Right atrium auricular region (tissue), 2 donors: ENCODE measurements at places on chromosomes 16 and 17. TPM values are rescaled to one million over a fixed set of nuclear protein-coding genes. Genes with fewer than 3 reads are reported as not detected.

- no peak overlapping the region for H3K27ac ChIP-seq
- no peaks in the 10 kb centered on the region for H3K27me3 ChIP-seq
- H3K36me3 ChIP-seq = peaks cover 20% of the 10 kb centered on the region
- H3K4me3 ChIP-seq = no peak overlapping the region
- DNase-seq = no peak
Observed at GRCh38 chr17:29449865-29450671, 59.9 kb downstream of the TAOK1 start.

GRCh38 chr16:23410176-23410575 lies 42.8 kb downstream of the COG7 start:
- no peaks in the 10 kb centered on the region for H3K4me1 ChIP-seq
- no peak overlapping the region for H3K4me3 ChIP-seq
- no peak overlapping the region for H3K27ac ChIP-seq
- peaks cover 58% of the 10 kb centered on the region for H3K36me3 ChIP-seq
- no peak for DNase-seq
- H3K27me3 ChIP-seq = no peaks in the 10 kb centered on the region

GRCh38 chr16:3135126-3135715 lies 392 bp downstream of the ZNF213 start:
- H3K4me1 ChIP-seq = no peaks in the 10 kb centered on the region
- H3K27ac ChIP-seq = peak overlapping the region; percentile 98
- no peak for DNase-seq
- peaks cover 13% of the 10 kb centered on the region for H3K36me3 ChIP-seq

GRCh38 chr16:49643429-49644144 lies 212.3 kb downstream of the ZNF423 start:
- no peak overlapping the region for H3K4me3 ChIP-seq
- no peaks in the 10 kb centered on the region for H3K27me3 ChIP-seq
- no peak for DNase-seq
- no peaks in the 10 kb centered on the region for H3K36me3 ChIP-seq
- H3K27ac ChIP-seq = no peak overlapping the region
- H3K4me1 ChIP-seq = peaks cover 38% of the 10 kb centered on the region

The SLC16A6 gene
- 0.22 TPM for total RNA-seq

The CALB2 gene
- total RNA-seq = 39.1 TPM
